Fibroblast of the aortic adventitia (primary cell): ENCODE measurements at places on chromosomes 13 and 19.

DNA sequence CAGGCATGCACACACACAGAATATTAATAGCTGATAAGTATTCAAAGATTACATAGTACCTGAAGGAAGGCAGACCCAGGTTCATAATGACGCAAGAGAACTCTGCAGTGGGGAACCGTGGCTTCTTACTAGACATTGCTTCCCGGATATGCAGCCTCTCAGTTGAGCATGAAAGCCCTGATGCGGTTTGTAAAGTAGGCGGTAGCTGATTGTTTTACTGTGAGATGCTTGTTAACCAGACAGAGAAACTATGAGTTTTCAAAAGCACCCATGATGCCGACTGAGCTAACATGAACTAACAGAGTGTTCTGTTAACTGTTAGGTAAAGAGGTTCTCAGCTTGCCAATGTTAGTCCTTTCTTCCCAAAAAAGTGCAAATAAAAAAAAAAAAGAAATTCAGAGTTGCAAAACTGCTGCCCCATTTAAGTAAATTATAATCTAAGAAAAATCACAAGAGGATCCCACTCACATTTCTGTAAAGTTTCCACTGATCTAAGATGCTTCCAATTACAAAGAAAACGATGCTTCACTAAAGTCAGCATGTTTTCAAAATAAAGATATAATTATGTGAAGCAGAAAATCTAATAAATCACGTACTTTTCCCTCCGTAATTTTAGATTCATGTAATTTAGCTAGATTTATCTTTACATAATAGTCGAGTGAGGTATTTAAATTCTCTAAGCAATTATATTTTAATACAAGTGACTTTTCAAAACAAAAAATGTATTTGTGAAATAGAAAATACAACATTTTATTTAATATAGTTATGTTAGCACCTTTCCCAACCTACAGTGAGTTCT lies 2.2 kb downstream of the FLT1 start:
- DNase-seq, result no peak

DNA sequence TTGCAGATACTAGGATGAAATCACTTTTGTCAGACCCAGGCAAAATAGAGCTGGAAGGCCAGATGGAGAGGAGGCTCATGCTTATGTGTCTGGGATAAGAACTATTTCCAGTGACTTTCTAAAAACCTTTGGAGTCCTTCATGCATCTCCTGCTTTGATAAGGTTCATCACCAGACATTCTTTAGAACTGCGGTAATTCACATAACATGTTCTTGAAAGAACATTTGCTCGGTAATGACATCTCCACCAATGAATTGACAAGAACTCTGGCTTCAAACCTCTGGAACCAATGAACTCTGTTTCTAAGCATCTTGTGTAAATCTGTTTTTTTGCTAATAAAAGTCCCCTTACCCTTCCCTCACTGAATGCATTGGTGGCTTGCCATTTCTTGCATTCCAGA lies 112.0 kb upstream of the KL start:
- DNase-seq, result peak; percentile 47

GRCh38 chr13:79183231-79183630 lies 222.8 kb downstream of the RBM26 start:
- DNase-seq, result no peak

GRCh38 chr13:66313413-66313812 lies 916.7 kb downstream of the PCDH9 start:
- peak; percentile 34 for DNase-seq

DNA sequence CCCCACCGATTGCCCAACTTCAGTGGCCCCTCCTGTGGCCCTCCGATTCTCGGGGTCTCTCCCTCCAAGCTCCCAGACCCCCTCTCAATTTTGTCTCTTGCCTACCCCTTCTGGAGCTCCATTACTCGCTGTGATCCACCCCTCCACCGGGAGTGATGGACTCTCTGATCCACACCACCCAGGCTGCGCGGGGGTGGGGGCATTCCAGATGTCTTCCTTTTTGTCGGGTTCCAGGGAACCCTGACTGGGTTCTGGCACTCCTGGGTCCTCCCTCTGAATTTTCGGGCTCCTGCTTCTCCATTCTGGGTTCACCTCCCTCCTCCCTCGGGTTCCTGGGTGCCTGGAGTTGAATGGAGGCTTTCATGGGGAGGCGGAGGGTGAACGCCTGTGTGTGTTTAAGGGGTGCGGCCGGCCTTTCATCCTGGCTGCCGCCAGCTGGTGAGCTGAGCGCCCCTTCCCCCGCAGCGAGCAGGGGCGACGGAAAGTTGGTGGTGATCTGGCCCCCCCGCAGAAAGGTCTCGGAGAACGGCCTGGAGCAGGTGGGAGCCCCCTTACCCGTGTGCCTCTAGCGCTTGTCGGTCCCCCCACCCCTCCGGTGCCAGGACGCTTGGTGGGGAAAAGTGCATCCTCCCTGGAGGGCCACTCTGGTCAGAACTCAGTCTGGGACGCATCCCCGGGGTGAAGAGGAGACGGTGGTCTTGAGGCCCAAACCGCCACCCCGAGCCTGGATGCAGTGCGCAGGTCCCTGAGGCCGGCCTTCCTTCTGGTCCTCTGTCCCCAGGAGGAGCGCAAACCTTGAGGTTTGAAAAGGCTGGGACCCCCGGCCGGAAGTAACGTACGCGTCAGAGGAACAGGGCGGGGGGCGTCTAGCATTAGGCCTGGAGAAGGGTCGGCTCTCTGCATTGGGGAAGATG lies 1.6 kb downstream of the MISP3 start:
- DNase-seq, result no peak

DNA sequence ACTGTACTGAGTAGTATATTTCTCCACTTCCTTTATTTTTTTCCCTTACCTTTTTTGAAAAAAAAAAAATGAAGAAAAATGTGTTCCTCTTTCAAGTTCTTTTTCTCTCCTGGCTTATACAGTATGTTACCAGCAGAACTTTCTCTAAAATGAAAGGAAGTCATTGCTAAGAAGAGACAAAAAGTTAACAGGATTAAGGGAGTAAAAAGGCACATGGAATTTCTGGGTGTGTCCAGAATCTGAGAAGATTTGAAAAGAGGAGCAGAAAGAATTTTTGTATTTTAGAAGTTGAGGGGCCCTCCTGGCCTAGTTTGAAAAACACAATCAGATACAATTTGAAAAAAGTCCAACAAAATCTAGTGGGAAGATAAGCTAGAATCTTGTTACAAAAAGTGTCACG lies 21.0 kb upstream of the TRIM13 start:
- DNase-seq, result no peak

DNA sequence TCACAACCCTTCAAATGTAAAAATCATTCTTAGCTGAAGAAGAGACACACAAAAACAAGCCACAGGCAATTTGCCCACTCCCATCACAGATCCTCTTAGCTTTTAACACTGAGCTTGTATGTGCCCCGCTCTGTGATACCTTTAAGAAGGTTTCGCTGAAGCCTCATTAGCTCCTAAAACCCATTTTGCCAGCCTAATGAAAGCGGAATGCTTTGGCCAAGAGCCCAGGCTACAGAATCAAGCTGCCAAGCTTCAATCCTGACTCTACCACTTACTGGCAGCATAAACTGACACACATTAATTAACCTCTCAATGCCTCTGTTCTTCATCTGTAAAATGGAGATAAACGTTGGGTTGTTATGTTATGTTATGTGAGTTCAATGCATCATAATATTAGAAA lies 10.5 kb downstream of the ZNF112 start:
- DNase-seq, result no peak

- DNase-seq, result peak; percentile 87
Measured at GRCh38 chr19:11339254-11340098, at the start of gene RAB3D. Gene RAB3D (minus strand): TSS chr19:11339657. CDS start chr19:11337399, 2,258 bp downstream.

GRCh38 chr13:40563350-40564125 lies 102.9 kb downstream of the FOXO1 start:
- DNase-seq, result no peak

- no peak for DNase-seq
Measured at GRCh38 chr13:100594255-100594654, 5.7 kb upstream of the GGACT start.

DNA sequence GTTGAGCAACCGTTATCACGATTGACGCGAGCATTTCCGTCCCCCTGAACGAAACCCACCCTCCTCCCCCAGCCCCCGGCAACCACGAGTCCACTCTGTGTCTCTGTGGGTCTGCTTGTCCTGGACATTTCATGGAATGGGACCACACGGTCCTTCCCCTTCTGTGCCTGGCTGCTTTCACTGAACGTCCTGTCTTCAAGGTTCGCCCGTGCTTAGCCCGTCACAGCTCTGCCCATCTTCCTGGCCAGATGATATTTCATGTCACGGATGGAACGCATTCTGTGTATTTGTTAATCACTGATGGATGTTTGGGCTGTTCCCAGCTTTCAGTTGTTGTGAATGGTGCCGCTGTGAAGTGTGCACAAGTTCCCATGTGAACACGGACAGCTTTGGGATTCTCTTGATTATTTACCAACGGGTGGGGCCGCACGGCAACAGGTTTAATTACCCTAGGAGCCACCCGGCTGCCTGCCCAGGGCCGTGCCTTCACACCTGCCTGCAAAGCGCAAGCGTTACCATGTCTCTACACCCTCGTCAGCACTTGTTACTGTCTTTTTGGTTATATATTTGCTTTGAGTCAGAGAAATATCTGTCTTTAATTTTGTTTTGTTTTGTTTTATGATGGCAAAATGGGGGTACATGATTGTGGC lies 42.5 kb downstream of the RASA3 start:
- no peak for DNase-seq

GRCh38 chr19:30879225-30879624 lies 470.0 kb downstream of the TSHZ3 start:
- no peak for DNase-seq

GRCh38 chr19:54390942-54391577 lies 24.2 kb upstream of the TTYH1 start:
- peak; percentile 69 for DNase-seq

GRCh38 chr13:27970382-27971235 lies 1.5 kb upstream of the CDX2 start:
- no peak for DNase-seq
